ENCODE measurements at places on chromosomes 13 and 19.

DNA sequence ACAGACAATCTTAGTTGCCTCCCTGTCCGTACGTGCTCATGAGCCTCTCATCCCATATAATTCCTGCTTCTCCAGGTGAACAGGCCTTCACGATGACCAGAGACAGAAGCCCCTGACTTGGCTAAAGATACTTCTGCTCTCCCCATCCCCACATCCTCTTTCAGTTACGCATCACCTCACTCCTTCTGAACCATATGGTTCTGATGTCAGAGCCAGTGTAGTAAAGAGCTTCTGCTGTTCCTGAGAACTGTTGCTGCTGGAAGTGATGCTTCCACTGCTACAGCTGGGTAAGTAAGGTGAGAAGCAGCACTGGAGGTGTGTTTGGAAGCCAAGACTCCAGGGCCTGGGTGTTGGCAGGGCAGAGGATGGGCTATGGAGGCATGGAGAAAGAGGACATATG lies 12.9 kb downstream of the SIGLECL1 start:
- no peaks in the 10 kb centered on the region for H3K4me1 ChIP-seq
- no peaks in the 10 kb centered on the region for H3K36me3 ChIP-seq
- no peak for DNase-seq
- H3K4me3 ChIP-seq: no peak overlapping the region
- no peak overlapping the region for H3K27ac ChIP-seq

GRCh38 chr19:31146015-31146414 lies 203.2 kb downstream of the TSHZ3 start:
- no peaks in the 10 kb centered on the region for H3K36me3 ChIP-seq
- DNase-seq: no peak
- H3K27me3 ChIP-seq: no peaks in the 10 kb centered on the region

DNA sequence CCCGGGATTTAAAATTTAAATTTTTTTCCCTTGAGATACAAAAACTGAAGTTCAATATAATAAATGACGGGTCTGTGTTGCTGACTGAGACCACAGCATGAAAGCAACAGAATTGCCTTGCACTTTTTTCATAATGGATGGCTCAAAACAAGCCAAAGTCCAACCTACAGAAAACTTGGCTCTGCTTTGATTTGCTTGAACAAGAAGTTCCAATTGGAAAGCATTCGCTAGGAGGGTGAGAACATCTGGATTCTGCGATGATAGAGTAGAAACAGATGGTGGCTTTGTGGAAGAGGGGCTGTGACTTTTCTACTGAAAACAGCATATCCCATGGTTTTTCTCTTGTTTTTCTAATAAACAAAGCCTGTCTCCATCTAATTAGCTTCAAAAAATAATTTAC lies 46.4 kb downstream of the THSD1 start:
- DNase-seq: no peak
- H3K27ac ChIP-seq: no peak overlapping the region
- H3K4me3 ChIP-seq: no peak overlapping the region
- no peaks in the 10 kb centered on the region for H3K4me1 ChIP-seq
- no peaks in the 10 kb centered on the region for H3K36me3 ChIP-seq
- H3K27me3 ChIP-seq: no peaks in the 10 kb centered on the region

DNA sequence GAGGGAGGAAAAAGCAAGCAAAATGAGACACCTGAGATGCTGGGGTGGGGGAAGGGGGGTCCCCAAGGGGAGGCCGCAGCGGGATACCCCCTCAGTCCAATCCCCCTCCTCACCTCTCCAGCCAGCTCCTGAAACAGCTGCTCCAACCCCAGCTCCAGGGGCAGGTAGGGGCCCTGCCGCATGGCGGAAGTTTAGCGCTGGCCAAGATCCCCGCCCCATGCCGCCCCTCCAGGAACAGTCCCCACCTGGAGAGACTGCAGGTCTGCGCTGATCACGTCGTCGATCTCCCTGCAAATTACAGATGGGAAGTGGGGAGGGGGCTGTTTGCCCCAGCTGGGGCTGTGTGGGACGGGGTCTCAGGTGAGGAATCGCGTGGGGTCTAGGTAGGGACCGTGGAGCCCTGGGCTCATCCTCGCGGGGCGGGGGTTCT lies 9.0 kb downstream of the CAPN12 start:
- peaks cover 3% of the 10 kb centered on the region for H3K36me3 ChIP-seq
- H3K27ac ChIP-seq: peak overlapping the region; percentile 46
- peak; percentile 57 for DNase-seq
- H3K4me1 ChIP-seq: peaks cover 62% of the 10 kb centered on the region
- H3K4me3 ChIP-seq: no peak overlapping the region
- no peaks in the 10 kb centered on the region for H3K27me3 ChIP-seq

DNA sequence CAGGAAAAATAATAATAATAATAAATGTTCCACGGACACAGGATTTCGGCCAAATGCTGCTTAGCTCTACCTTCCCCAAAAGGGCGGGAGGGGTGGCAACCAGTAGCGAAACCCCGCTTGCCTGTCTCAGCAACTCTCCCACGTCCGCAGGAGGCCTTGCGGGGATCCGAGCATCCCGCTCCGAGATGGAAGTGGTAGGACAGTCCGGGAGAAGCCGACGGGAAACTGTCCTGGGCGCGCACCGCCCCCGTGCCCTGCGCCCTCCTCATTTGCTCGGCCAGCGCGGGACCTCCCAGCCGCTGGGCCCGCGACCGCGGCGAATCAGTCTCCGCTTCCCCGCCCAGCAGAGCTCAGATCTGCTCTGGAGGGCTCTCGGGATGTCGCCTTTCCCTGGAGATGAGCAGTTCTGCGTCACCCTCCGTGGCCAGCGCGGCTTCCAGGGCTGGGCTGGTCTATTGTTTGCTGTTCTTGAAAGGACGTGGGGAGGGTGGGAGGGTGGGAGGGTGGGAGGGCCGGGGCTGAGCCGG lies 48.9 kb upstream of the PABPC3 start:
- no peaks in the 10 kb centered on the region for H3K36me3 ChIP-seq
- peaks cover 7% of the 10 kb centered on the region for H3K4me1 ChIP-seq
- H3K27ac ChIP-seq: no peak overlapping the region

DNA sequence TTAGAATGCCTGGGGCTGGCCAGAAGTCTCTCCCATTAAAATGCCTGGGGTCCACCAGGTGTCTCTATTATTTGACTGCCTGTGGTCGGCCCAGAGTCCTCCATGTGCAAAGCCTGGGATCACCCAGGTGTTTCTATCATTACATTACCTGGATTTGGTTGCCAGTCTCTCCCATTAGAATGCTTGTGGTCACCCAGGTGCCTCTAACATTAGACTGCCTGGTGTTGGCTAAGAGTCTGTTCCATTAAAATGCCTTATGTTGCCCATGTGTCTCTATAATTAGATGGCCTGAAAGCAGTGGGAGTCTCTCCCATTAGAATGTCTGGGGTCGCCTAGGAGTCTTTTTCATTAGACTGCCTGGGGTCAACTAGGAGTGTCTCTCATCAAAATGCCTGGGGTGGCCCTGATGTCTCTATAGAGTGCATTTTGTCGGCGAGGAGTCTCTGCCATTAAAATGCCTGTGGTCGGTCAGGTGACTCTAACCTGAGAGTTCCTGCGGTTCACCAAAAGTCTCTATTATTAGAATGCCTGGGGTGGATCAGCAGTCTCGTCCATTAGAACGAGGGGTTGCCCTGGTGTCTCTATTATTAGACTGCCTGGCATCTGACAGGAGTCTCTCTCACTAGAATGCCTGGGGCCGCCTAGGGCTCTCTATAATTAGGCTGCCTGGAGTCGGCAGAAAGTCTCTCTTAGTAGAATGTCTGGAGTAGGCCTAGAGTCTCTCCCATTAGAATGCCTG lies 1540.5 kb downstream of the UQCRFS1 start:
- no peak overlapping the region for H3K4me3 ChIP-seq
- H3K36me3 ChIP-seq: no peaks in the 10 kb centered on the region
- DNase-seq: no peak
- H3K4me1 ChIP-seq: no peaks in the 10 kb centered on the region
- H3K27me3 ChIP-seq: no peaks in the 10 kb centered on the region
- no peak overlapping the region for H3K27ac ChIP-seq
